Stimulated activated CD8-positive, alpha-beta memory T cell treated with anti-CD3 and anti-CD28 coated beads, Interleukin-15, amount 100 ng/mL, for 48 hours (primary cell): ENCODE measurements at places on chromosomes 7 and 10.

- no peak for DNase-seq
Observed at GRCh38 chr7:90677486-90678404, 81.6 kb downstream of the CDK14 start.

- no peak for DNase-seq
Observed at GRCh38 chr7:11170175-11170574, 196.5 kb downstream of the PHF14 start.

GRCh38 chr10:31808258-31809218 is 120.1 kb downstream of the ARHGAP12 start:
- no peak for DNase-seq

- no peak for DNase-seq
Observed at GRCh38 chr7:154867068-154867467, 135.9 kb downstream of the PAXIP1 start.

GRCh38 chr7:11313801-11314200 is 340.1 kb downstream of the PHF14 start:
- DNase-seq: no peak

GRCh38 chr7:91660734-91661356 is 219.7 kb downstream of the MTERF1 start:
- no peak for DNase-seq

DNA sequence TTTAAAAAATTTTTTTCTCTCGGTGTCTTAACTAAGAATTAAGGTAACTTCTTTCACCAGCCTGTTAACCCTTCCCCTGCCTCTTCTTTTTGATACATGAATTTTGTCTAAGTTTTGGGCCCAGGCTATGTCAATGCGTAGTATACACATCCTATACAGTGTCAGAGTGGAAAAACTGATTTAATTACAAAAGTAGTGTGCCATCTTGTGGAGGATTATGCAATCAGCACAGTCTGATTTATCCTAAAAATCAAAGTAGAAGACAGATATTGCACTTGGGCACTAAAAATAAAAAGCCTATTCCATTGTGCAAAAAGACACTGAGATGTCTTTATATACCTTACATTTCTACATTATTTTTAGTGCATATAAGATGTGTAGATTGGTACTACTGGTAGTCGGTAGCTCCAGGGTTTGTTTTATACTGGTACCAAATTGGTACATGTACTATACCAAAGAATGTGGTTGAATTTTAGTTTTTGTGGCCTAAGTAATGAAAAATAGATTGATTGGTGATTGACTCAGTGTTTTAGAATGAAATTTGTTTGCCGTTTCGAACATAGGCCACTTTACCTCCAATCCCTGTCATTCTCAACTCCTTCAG is 96.6 kb downstream of the MKLN1 start:
- DNase-seq: no peak

GRCh38 chr7:143256932-143257331 is 6.3 kb upstream of the GSTK1 start:
- no peak for DNase-seq

DNA sequence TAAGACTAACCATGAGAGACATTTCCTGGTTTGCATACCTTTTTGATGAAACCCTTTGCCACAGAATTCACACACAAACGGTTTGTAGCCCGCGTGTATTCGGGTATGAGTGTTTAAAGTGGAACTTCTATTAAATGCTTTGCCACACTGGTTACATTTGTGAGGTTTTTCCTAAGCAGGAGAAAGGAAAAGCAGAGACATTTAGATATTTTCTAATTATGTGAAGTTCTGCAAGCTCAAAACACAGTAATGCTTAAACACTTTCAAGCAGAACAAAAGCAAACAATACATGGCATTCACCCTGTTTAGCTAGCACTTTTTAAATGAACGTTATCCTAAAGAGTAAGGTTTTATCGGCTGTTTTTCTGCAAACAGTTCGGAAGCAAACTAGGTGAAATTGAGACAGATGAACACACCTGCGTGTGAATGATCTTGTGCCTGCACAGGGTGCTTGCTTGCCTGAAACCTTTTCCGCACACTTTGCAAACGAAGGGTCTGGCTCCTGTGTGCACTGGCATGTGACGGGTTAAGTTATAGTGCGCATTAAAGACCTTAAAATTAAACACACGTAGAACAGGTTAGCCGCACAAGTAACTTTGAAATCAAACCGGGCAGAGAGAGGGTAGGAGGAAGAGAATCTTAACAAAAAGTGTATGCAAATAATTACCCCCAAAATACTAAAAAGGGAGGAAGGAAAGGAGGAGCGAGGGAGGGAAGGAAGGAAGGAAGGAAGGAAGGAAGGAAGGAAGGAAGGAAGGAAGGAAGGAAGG is 1.6 kb downstream of the FEZF1 start:
- DNase-seq: no peak

DNA sequence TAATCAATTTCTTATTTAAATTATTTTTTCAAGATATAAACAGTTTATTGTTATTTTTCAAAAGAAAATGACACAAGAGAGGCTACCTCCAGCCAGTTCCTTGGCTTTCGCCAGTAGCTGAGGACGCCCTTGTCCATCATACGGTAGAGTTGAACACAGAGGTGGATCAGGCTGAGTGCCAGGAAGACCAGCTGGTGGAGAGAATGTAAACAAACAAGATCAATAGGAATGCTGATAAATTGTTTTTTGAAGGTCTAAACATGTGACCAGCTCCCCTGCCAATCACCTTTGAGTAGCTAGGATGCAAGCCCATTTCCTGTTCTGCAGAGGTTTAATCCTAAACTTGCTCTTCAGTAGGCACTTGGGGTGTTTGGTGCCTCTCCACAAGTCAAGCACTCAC is 138.9 kb downstream of the PKD1L1 start:
- no peak for DNase-seq

DNA sequence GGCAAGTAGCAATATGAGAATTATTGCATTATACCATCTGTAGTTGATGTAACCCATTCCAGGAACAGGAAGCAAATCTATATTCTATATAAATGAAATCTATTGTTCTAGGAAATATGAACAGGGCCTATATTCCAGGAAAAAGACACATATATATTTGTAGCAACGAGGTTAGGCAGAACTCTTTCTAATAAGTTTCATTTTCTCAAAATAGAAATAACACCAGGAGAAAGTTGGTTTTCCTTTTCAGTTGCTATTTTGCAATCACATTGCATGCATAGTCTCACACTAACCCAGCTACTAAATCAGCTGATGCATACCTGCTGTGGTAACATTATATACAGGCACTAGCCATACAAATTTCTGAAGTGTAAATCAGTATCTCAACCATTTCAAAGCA is 6.2 kb upstream of the IFIT2 start:
- DNase-seq: no peak

- no peak for DNase-seq
Observed at GRCh38 chr7:55272328-55272727, 92.8 kb upstream of the LANCL2 start.

- DNase-seq: no peak
Observed at GRCh38 chr7:151025924-151026671, 1.8 kb upstream of the ATG9B start.

GRCh38 chr10:64518456-64518855 is 997.3 kb downstream of the REEP3 start:
- DNase-seq: no peak

GRCh38 chr10:84685047-84685660 is 356.8 kb downstream of the CCSER2 start:
- DNase-seq: no peak

DNA sequence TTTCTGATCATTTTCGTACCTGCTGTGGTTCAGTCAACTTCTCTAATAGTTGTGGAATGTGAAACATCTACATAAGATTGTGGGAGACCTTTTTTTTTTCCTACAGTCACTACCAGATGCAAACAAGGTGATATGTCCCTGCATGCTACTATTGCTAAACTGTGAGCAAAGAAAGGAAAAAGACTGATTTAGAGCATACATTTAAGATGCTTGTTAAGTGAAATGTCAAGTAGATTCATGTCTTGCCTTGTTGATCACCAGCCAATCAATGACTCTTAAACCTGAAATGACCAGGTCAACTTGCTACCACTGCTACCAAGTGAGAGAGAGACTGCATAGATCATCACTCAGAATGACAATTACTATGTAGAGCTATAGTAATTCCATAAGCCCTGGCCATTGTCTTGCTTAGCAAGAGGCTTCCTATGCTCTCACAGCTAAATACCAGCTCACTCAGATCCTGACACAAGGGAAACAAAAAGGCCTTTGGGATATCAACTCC is 84.3 kb upstream of the SKAP2 start:
- DNase-seq: no peak

GRCh38 chr7:158051776-158052175 is 535.8 kb downstream of the PTPRN2 start:
- no peak for DNase-seq

DNA sequence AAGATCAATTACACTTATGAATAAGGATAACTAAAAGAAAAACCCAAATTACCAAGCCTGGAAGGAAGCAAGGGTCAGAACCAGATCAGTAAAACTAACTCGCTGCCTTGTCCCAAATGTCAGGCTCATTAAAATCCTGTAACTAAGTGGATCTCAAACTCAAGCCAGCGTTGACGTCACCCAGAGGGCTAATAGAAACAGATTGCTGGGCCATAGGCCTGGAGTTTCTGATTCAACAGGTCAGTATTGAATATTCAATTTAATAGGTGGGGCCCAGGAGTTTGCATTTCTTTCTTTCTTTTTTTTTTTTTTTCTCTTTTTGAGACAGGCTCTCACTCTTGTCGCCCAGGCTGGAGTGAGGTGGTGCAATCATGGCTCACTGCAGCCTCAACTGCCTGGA is 397.0 kb downstream of the CALN1 start:
- DNase-seq: no peak

DNA sequence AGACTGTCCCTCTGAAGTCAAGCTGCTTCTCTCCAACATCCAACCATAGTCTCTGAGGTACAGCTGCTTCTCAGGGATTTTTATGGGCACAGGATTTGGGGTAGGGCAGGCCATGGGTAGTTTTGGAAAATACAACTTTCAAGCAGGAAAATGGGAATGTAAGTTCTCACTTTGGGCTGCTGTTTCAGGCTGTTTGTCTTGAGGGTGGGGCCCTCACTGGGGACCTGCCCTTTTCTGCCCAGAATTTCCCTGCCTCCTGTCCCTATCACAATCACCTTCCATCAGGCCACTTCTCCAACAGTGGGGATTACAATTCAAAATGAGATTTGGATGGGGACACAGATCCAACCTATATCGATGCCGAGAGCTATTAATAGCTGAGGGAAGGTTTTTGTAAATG is 24.5 kb downstream of the SSMEM1 start:
- no peak for DNase-seq

DNA sequence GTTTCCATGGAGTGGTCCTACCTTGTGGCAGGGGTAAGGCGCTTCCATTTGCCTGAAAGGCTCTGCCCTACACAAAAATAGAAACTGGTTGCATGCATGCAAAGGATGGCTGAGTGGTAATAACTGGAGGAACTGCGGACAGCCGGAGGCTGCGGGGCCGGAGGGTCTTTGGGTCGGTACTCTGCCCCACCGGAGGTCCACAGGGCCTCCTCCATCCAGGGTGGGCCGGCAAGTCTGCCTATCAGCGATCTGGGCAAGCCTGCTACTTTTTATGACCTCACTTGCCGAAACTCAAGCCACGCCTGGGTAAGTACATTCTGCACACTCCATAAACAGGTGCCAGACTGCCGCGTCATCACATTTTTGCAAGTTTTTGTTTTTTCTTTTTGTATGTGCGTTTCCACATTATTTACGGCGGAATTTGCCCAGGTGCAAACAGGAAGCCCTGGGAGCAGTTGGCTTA is 30.0 kb downstream of the TACC2 start:
- no peak for DNase-seq

GRCh38 chr7:138246428-138246827 is 170.2 kb downstream of the AKR1D1 start:
- DNase-seq: no peak

- peak; percentile 19 for DNase-seq
Observed at GRCh38 chr10:123583639-123584418, 82.3 kb upstream of the GPR26 start.

GRCh38 chr7:158710651-158711102 is 6.1 kb upstream of the NCAPG2 start:
- DNase-seq: no peak

GRCh38 chr7:29239638-29240037 is 45.1 kb downstream of the CHN2 start:
- DNase-seq: no peak

DNA sequence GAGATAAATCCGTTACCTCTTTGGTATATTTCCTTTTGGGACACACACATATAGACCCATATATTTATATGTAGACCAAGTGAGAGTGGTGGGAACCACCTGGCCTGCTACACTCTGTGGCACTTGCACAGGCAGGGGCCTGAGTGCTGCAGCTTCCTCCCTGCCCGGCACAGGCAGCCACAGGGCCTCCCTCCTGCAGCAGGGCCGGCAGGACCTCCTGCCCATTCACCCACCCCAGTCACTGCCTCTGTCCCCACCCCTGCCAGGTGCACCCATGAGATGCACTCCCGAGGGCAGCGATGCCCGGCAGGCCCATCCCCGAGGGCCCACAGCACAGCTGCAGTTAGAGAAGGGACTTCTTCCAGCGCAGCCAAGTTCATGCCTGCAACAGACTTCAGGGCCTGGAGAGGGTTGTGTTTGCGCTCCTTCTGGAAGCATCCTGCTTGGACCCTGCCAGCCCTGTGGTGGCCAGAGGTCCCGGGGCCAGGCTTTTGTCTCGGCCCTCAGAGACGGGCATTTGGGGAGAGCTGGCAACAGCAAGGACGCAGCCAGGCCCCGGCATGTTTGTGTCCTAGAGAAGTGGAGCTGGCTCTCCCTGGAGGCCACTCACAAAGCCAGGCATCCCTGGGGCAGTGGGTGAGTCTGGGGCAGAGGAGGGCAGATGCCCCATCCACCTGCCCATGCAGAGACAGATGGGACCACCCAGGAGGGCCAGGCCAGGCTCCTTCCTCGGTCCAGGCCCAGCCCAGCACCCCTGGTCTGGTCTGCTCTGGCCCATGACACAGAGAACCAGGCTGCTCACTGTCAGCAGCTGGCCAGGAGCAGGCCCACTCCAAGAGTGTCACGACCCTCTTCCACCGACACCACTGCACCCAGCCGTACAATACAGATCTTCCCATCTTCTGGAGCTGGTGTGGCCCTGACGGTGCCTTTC is 41.4 kb downstream of the PWWP2B start:
- no peak for DNase-seq

- DNase-seq: peak; percentile 8
Observed at GRCh38 chr7:116316838-116317628, 106.7 kb downstream of the TES start.

GRCh38 chr7:121369462-121369861 is 26.6 kb downstream of the FAM3C start:
- DNase-seq: no peak

DNA sequence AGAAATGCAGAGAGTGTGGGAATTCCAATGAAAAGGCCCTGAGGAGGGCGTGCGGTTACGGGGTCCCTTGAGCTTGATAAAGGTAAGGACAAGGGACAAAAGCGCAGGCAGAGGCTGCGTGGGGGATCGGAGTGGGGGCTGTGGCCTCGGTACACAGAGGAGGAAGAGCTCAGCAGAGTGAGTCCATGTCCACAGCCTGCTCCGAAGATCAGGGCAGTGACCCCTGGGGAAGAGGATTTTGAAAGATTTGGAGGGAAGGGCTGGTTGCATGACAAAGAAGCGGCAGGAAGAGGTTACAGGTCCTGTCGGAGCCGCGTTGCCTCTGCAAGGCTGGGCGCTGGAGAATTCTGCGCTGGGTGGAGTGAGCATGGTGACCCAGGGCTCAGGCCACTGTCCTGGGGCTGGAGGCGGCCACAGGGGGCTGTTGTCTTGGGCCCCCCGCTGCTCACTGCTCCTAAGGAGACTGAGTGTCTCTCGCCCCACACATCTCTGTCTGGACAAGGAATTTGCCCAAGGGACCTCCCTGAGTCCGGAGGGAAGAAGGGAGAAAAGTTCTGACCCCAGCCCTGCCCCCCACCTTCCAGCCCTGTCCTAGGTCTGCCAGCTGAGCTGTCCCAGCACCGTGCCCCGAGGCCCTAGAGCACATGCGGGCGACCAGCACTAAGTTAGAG is 69.8 kb upstream of the INSIG1 start:
- DNase-seq: no peak
